ENCODE measurements at places on chromosomes 12 and 14.

- no peak for DNase-seq
These were observed 55.9 kb upstream of the SEL1L start for GRCh38 chr14:81589381-81590065.

- DNase-seq = no peak
These were observed 1973.0 kb upstream of the FLRT2 start for GRCh38 chr14:83556746-83557453.

- no peak for DNase-seq
These were observed 113.6 kb downstream of the CHST11 start for GRCh38 chr12:104570174-104570907.

DNA sequence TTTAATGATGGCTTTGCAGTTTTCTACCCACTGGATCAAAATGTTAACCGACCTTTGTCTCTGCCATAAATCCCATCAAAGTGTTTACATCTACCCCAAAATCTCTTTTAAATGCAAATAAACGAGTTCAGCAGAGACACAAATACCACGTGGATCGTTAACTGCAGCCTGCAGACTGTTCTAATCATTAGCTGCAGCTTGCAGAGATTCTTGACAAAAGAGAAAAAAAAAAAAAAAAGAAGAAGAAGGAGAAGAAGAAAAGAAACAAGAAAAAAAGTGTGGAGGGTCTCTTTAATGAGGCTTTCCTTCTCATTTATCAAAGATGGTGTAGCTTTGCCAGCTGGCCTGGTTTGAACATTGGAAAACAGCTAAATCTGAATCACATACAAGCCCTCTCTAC lies 275.7 kb downstream of the NEDD1 start:
- DNase-seq = no peak

GRCh38 chr12:87847147-87847546 lies 182.1 kb downstream of the C12orf50 start:
- no peak for DNase-seq

- no peak for DNase-seq
These were observed 18.8 kb downstream of the PYM1 start for GRCh38 chr12:55908726-55909512.

- no peak for DNase-seq
These were observed 10.2 kb upstream of the SLC17A8 start for GRCh38 chr12:100346660-100347059.

- DNase-seq = no peak
These were observed 41.8 kb downstream of the TUNAR start for GRCh38 chr14:95918466-95918865.

Measured in NCI-H2107 (cell line).